Stimulated activated naive B cell treated with anti-CD40 and anti-IgM and Interleukin-4, amounts not matched to agents 10 μg/mL and 1 μg/mL and 100 μg/mL, for 72 hours (primary cell): ENCODE measurements at places on chromosomes 2 and 18.

GRCh38 chr2:220601674-220602073, 970.4 kb downstream of the EPHA4 start:
- no peak for DNase-seq

DNA sequence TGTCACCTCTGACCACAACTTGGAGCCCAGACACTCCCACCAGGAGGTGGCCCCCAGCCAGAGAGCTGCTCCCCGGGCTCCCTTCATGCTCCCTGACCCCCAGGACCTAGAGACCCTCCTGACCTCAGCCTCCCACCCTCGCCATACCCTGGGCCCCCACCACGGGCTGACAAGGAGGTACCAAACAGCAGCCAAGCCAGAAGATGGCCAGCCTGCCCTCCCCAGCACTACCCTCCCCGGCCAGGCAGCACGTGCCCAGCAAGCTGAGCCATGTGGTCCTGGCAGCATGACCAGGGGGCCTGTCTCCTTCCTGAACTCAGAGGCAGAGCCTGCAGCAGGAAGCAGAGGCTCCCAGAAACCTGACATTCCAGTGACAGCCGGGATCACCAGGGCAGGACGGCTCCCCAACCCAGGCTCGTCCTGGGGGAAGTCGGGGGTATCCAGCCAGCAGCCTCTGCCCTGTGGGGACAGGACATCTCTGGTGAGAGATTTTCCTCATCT, 69.4 kb upstream of the GPC1 start:
- DNase-seq: no peak

GRCh38 chr2:216300906-216301305, 71.4 kb downstream of the MARCHF4 start:
- DNase-seq: no peak

GRCh38 chr2:119489232-119489952, 34.9 kb downstream of the SCTR start:
- DNase-seq: no peak

DNA sequence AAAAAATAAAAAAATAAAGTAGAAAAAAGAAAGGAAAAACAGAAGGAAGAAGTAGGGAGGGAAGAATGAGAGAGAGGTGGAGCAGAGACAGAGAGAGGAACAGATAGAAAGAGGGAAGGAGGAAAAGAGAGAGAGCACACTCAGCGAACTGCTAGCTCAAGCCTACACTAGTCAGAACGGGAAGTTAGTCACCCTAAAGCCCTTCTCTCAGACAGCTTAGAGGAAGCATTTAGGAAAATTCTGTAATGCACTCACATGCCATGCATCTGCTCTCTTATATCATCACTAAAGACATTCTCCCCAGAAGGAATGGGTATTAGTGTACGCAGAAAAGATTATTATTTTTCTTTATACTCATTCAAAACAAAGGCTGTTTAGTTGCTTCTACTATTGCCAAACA, 68.1 kb upstream of the SULT1C3 start:
- DNase-seq: no peak

- no peak for DNase-seq
Measured at GRCh38 chr2:143950704-143951103, 569.2 kb downstream of the ZEB2 start.

DNA sequence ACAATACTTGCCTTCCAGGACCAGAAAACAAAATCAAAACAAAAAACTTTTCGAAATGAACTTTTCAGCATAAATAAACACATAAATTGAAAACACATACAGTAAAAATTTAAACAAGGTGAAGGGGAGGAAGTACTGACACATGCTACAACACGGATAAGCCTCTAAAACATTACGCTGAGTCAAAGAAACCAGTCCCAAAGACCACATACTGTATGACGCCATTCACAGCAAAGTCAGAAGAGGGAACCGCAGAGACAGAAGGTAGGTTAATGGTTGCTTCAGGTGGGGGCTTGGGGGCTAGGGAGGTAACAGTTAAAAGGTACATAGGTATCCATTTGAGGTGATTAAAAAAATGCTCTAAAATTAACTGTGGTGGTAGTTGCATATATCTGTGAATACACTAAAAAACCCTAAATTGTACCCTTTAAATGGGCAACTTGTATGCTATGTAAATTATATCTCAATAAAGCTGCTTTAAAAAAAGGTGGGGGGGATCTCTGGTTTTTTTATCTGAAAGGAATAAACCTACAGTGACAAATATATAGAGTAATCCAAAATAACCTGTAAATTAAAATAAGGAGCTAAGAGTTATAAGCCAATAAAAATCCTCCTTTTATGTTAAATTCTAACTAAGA, 7.1 kb downstream of the COX7A2L start:
- no peak for DNase-seq

- no peak for DNase-seq
Measured at GRCh38 chr2:129118296-129118695, 799.6 kb upstream of the HS6ST1 start.

- no peak for DNase-seq
Measured at GRCh38 chr18:45102863-45103262, 422.2 kb downstream of the SETBP1 start.

DNA sequence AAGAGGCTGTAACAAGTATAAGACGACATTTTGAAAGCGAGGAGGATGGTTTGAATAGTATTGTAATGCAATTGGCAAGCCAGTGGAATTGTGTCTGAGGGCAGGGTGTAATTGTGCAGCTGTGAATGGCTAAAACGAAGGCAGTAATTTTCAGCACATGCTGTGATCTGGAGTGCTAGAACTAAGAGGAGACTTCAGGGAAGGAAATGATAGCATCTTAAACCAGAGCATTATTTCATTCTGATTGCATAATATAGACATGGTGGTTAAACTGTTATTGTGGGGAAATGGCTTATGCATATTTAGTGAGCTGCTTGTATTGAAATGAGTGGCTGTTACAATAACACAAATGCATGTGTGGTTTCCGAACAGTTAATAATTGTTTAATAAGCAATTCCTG, 36.3 kb downstream of the THSD7B start:
- DNase-seq: no peak

GRCh38 chr2:196399722-196400691, 228.6 kb upstream of the STK17B start:
- DNase-seq: no peak

DNA sequence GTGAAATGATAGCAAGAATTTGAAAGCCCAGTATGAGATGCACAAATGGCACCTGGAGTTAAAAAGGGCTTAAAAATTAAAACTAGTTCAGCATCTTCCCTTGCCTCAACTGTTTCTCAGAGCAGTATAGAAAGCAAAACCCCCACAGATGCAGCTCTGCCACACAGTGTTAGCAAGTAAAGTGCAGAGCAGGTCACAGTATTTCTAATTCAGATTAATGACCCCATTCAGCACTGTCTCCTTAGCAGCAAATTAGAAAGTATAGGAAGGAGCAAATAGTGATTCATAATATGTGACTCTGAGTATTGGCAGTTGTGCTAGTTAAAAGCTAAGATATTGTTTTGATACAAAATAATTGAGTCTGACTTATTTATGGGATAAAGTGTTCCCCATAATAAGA, 73.8 kb upstream of the CCDC85A start:
- no peak for DNase-seq

DNA sequence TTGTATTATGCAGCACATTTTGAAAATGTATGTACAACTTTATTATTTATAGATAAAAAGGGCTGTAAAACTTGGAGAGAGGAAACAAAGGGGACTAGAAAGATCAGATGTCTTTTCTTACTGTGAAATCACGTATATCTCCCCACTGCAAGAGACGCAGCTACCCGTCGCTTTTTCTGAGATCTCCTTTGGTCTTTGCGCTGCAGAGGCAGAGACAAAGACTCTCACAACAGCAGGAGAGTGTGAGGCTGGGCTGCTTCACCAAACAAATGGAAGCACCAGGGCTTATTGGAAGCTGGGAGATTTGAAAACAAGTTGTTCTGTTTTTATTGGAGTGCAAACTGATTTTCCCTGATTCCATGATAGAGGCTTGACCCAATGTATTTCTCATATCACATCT, 129.0 kb upstream of the PARD3B start:
- no peak for DNase-seq
